ENCODE measurements at places on chromosomes 13 and 19.

DNA sequence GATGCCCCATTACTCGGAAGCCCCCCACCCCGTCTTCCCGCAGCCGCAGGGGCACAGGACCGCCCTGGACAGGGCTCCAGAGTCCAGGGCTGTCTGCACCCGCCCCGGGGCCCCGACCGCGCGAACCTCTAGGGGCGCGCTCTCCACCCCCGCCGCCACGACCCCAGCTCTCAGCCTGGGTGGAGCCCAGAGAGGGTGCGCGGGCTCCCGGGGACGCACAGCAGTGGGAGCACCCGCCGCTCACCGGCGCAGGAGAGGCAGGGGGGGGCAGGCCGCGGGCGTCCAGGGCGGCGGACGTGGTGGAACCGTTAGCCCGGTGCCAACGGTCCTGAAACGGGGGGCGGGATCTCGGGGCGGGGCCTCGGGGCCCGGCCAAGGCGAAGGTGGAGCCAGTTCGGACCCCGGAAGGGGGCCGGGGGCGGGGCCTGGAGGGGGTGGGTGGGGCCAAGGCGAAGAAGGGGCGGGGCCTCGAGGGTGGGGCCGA lies at the start of gene ATP8B3:
Gene ATP8B3 (minus strand): TSS at position 335 of the 484 bp plus-strand sequence. CDS start 540 bp downstream, outside the sequence.
- no peak for DNase-seq
- H3K36me3 ChIP-seq: peaks cover 2% of the 10 kb centered on the region
- H3K4me1 ChIP-seq: peaks cover 13% of the 10 kb centered on the region
- H3K27ac ChIP-seq: peak within 1 kb of the TSS; percentile 88
- H3K4me3 ChIP-seq: peak within 1 kb of the TSS; percentile 92
- no peaks in the 10 kb centered on the region for H3K27me3 ChIP-seq

GRCh38 chr19:35445826-35446593 lies 2.0 kb upstream of the FFAR2 start:
- no peaks in the 10 kb centered on the region for H3K36me3 ChIP-seq
- no peak for DNase-seq
- peaks cover 16% of the 10 kb centered on the region for H3K27me3 ChIP-seq

DNA sequence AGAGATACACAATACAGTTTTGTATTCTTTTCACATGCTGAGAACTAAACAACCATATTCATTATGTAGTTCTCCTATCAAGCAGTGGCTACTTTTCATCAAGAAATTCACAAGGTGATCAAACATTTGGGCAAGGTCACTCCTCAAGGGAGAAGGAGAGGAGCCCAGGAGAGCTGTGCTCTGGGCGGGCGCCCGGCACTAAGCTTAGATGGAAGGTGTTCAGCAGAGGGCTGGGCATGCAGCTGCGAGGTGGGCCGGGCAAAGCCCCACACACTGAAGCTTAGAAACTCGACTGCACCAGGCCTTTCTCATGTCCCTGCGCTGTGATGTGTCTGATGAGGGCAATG lies 30.4 kb upstream of the SPACA7 start:
- H3K4me3 ChIP-seq: no peak overlapping the region
- no peaks in the 10 kb centered on the region for H3K36me3 ChIP-seq
- peaks cover 49% of the 10 kb centered on the region for H3K27me3 ChIP-seq
- DNase-seq: no peak
- H3K4me1 ChIP-seq: peaks cover 9% of the 10 kb centered on the region

DNA sequence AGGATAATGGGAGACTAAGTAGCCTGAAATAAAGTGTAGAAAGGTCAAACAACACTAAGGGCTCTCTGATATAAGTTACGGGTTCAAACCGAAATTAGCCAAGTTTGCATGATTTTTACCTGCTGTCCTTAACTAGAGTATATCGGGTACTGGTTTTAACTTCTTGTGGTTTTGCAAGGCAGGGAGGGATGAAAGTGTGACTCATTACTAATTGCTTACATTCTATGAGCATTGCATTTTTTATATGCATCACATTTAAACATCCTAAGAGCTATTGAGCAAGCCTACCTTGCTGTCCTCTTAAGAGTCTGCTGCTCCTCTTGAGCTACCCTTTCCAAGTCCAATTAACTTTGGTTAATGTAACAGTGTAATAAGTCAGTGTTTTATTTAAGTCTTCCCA lies 415.4 kb downstream of the SLITRK5 start:
- H3K36me3 ChIP-seq: no peaks in the 10 kb centered on the region
- H3K27ac ChIP-seq: no peak overlapping the region
- H3K4me3 ChIP-seq: no peak overlapping the region
- no peaks in the 10 kb centered on the region for H3K27me3 ChIP-seq

GRCh38 chr13:48000559-48001113 lies 437 bp downstream of the SUCLA2 start:
- H3K4me3 ChIP-seq: peak overlapping the region; percentile 94
- H3K4me1 ChIP-seq: peaks cover 31% of the 10 kb centered on the region
- peak; percentile 19 for DNase-seq
- H3K36me3 ChIP-seq: peaks cover 8% of the 10 kb centered on the region
- H3K27ac ChIP-seq: peak overlapping the region; percentile 81
- no peaks in the 10 kb centered on the region for H3K27me3 ChIP-seq

DNA sequence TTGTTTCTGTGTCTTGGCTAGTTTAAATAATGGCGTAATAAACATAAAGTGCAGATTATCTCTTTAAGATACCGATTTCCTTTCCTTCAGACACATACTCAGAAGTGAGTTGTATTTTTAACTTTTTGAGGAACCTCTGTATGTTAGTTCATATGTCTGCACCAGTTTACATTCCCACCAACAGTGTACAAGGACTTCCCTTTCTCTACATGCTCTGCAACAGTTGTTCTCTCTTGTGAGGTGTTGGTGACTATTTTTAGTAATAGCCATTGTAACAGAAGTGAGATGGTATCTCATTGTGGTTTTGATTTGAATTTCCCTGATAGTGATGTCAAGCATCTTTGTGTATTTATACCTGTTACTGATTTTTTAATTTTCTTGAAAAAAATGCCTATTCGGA lies 418.6 kb downstream of the UQCRFS1 start:
- peaks cover 6% of the 10 kb centered on the region for H3K4me1 ChIP-seq
- H3K27ac ChIP-seq: no peak overlapping the region
- H3K4me3 ChIP-seq: no peak overlapping the region
- peaks cover 46% of the 10 kb centered on the region for H3K27me3 ChIP-seq
- H3K36me3 ChIP-seq: no peaks in the 10 kb centered on the region
- no peak for DNase-seq

- no peak for DNase-seq
- H3K27me3 ChIP-seq: no peaks in the 10 kb centered on the region
- peaks cover 57% of the 10 kb centered on the region for H3K4me1 ChIP-seq
- no peak overlapping the region for H3K4me3 ChIP-seq
These were observed 17.4 kb downstream of the ZC3H4 start for GRCh38 chr19:47096100-47096704.

DNA sequence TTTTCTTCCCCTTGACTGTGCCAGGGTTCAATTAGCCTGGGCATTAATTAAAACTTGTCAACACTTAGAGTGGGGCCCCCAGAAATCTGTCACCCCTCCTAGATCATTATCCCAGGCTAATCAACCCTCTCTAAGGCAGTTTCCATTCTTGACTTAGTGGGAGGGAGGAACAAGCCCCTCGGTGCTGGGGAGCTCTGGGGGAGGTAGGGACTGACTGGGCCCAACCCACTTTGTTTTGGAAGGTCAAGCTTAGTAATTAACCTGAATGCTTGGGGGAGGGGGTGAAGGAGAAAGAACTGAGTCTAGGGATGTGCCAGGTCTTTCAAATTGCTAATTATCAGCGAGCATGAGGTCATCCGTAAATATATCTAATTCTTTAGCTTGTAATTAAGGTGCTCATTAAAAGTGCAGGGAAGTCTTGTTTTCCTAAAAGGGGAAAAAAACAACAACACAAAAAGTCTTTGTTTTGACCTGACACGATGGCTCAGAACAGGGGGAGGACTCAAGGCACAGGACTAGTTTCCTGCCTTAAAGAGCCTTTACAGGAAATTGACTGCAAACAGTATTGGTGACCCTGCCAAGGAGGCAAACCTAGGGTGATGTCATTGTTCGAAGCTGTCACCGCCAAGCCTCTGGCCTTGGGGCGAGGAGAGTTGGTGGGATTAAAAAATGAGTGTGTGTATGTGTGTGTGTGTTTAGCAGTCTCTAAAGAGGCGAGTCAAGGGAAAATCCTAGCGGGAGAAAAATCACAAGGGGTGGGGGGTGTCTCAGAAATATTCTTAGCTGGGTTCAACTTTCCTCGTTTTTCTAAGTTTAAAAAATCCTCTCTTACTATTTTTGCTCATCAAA lies 19.4 kb downstream of the ACTN4 start:
- DNase-seq: peak; percentile 30
- H3K4me3 ChIP-seq: no peak overlapping the region
- no peak overlapping the region for H3K27ac ChIP-seq
- H3K36me3 ChIP-seq: peaks cover 5% of the 10 kb centered on the region

DNA sequence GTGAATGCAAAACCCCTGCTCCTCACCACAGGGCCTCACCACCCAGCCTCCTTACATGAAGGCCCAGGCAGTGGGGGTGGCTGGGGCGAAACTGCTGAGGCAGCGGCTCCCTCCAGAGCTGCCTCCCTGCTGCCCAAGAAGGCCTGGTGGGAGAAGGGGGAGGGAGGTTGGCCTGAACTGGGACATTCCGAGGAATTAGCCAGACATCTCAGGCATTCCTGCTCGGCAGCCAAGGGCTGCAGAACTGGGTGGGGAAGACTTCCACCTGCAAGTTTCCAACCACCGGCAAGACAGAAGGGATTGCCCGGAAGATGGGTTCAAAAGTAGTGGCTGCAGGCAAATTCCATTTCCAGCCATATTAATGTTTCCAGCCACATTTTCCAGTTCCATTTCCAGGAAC lies 2.3 kb upstream of the PSPN start:
- peaks cover 8% of the 10 kb centered on the region for H3K4me1 ChIP-seq
- no peaks in the 10 kb centered on the region for H3K27me3 ChIP-seq
- H3K4me3 ChIP-seq: no peak overlapping the region

- H3K36me3 ChIP-seq: no peaks in the 10 kb centered on the region
- H3K27me3 ChIP-seq: no peaks in the 10 kb centered on the region
- no peak overlapping the region for H3K4me3 ChIP-seq
- DNase-seq: no peak
These were observed 502.9 kb upstream of the ATXN8OS start for GRCh38 chr13:69604698-69605097.
